ENCODE measurements at places on chromosomes 2 and 18. TPM values are rescaled to one million over a fixed set of nuclear protein-coding genes. Genes with fewer than 3 reads are reported as not detected.

GRCh38 chr2:69625078-69625795, 18.3 kb downstream of the AAK1 start:
- DNase-seq, result no peak

MOGAT1 gene
- total RNA-seq, result 0.35 TPM

DNA sequence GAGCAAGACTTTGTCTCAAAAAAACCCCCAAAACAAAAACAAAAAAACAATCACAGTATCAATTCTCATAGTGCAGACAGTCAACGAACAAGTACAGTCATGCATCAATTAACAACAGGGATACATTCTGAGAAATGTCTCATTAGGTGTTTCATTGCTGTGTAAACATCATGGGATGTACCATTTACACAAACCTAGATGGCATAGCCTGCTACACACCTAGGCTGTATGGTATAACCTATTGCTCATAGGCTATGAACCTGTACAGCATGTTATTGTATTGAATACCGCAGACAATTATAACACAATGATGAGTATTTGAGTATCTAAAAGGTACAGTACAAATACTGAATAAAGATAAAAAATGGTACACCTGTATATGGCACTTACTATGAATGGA, 67.8 kb upstream of the LMAN1 start:
- DNase-seq, result no peak

DNA sequence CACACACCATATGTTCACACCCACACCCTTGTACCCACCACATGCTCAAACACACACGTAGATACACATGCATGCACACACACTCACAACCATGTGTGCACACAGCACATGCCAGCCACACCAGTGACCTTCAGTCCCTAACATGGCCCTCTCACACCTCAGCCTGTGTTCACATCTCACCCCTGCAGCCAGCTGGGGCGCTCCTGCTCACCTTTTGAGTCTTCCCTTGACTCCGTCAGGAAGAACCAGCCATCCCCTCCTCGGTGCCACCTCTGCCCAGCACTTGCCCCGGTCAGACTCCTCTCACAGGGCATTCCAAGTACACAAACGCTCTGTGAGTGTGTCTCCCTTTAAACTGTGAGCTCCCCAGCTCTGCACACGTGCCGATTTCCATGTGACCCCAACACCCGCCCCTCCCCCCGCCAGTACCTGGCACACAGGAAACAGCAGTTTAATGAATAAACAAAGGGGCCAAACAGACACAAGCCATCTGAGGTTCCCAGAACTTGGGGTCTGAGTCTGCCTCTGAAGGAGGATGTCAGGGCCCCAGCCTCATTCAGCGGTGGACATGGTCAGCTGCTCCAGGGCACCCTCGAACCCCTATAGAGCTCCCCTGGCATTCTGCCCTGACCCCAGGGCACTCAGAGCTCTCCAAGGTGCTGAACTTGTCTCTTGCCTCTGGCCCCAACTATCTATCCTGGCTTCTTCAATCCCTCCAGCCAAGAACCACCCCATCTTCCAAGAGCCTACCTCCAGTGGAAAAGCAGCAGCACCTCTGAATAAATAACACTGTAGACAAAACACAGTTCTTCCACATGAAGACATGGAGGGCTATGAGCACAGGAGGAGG, 252.9 kb downstream of the ATAD2B start:
- DNase-seq, result peak; percentile 14

DNA sequence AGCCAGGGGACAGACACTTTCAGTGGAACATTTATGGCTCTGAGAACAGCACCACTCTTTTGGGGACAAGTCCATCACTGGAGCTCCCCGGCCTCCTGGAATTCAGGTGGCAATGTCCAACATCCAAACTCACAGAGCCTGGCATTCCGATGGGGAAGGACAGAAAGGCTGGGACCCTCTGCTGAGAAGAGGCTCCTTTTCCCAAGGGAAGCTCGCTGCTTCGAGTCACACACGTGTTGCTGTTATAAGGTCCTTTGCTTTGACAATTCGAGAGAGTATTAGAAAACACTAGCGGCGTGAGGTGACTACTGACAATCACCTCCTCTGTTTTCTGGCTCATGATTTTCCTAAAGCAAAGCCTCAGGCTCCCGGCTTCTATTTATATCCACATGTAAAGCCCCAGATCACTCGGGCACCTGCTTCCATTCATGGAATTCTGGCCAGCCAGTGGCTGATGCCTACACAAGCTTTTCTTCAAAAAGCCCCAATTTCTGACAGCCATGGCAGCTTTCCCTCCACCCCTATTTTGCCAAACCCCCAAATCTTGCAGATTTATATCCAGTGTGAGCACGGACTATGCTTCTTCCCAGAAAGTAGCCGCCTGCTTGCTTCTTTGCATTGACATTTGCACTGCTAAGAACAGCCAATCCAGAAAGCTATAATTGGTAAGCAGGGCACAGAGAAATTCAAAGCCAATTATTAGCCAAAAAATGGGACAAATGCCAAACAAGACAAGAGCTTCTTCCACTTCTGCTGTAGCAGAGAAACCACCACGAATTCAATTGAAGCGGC, 67.3 kb downstream of the NDUFA10 start:
- no peak for DNase-seq

ATP6V1C2 gene
- total RNA-seq, result not detected

TMEM200C gene
- total RNA-seq, result not detected

CD302 gene
- 1.5 TPM for total RNA-seq

CTAGE1 gene
- not detected for total RNA-seq

DNA sequence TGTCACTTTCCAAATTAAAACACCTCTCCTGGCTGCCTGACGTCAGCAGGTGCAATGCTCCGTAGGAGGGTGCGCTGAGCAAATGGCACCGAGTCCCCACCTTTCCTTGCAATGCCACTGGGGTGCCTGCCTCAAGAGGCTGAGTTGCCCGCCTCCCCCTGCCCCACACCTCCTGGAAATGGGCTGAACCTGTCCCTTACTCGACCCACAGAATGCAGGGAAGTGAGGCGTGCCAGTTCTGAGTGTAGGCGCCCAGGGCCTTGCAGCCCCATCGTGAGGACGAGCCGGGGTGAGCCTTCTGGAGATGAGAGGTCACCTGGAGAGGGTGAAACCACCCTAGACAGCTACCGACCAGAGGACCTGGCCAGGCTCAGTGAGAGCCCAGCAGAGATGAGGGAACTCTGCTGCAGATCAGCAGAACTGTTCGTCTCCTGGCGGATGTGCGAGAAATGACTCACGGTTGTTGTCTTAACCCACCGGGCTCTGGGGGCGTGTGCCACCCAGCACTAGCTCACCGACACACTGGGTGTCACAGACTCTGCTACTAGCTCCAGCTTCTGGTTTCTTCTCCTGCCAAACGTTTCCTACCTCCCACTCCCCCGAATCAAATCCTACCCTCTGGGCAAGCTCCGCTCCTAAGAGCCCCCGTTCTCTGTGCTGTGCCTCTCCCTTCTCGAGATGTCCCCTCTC, 168.7 kb upstream of the HDAC4 start:
- DNase-seq, result no peak

DNA sequence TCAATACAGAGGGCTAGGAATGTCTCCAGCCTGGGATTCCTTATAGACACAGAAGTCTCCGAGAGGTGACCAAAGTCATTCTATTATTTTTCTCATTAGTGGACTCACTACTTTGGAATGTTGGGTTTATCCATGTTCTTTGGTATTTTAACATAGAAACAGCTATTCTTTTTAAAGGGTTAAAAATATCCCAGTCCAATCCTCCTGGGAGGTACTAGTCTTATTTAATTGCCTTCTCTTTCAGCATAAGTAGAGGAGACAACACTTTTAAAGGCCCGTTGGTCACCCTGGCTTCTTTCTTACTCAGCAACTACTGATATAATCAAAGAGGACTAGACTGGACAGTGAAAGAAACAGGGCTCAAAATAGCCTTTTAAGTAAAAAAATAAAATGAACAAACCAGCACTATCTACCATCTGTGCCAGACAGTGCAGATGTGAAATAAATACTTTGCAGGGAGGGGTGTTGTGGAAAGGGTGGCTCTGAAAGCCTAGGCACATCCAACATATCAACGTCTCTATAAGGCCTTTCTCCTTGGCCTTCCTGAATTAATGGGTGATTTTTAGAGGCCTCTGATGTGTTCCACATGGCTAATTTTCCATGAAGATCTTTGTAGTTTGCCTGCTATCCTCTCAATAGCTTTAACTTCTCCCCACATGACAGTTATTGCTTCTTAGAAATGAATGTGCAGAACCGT, 334.4 kb upstream of the THUMPD2 start:
- DNase-seq, result no peak

NEURL3 gene
- 0.48 TPM for total RNA-seq

CPLX4 gene
- total RNA-seq, result not detected

DNA sequence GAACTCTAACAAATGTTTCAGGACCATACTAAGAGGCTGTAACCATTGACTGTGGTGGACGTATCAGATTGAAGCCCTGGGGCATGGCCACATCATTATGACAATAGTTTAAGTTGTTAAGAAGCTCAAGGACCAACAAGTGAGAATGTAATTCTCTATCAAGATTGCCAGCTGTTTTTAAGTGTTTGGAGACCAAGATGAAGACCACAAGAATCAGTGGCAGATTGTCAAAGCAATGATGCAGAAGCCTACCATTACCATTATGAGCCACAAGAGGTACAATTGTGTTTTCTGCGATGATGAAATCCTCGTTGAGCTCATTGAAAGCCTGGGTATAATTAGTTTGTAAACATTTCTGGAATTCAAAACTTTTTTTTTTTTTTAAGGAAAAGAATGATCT, 261.1 kb upstream of the ZEB2 start:
- no peak for DNase-seq

DNA sequence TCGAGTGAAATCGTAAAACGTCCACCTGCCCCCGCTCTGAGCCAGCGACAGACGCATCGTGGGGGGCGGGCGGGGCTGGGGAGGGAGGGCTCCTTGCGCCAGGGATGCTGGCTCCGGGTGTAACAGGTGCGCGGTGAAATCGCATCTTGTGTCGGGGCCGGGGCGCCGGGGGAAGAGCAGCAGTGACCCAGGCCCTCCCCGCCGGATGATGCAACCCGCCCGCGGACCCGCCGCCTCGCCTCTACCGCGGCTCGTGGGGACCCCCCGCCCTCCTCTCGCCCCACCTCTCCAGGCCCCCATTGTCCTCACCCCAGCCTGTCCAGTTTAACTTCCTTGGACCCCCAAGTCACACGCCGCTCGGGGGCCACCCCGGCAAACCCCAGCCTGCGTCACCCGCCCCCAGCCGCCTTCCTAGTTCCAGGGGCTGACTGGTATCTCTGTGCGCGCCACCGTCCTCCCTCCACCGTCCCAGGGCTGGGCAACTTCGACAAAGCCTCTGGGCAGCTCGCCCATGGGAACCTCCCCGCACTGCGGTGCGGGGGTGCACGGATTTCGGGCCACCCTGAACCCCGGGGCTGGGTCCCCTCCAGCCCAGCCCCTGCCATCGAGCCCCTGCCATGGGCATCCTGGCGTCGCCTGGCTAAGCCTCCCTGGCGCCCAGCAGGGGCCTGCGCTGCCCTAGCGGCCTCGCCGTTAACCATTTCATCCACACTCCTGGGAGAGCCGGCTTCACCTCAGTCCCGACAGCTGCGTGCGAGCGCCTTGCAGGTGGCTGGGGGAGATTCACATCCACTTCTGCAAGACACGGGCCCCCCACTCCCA, 799 bp upstream of the KIF1A start:
- DNase-seq, result no peak

HNMT gene
- 16.6 TPM for total RNA-seq

- no peak for DNase-seq
Observed at GRCh38 chr18:66769375-66769774, 165.5 kb upstream of the CDH19 start.

GRCh38 chr2:147469471-147469870, 375.4 kb upstream of the ACVR2A start:
- no peak for DNase-seq

ZBTB7C gene
- total RNA-seq, result not detected

METAP1D gene
- total RNA-seq, result 32.4 TPM

DNA sequence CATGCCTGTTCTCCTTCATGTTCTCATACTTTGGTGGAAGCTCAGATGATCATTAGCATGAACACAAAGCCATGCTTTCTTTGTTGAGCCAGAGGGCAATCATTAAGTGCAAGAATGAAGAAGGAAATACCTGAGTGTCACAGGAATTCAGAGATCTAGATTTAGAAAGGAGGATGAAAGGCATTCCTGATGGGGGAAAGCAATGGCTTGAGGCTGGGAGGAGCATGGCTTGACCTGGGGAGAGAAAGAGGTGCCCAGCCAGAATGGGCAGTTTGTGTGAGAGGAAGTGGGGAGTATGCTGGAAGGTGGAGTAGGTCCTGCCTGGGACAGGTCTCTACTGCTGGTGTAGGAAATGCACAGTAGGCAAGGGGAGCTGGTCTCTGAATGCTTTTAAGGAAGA, 35.1 kb downstream of the SLC4A3 start:
- peak; percentile 87 for DNase-seq

GRCh38 chr18:44795241-44795640, 114.6 kb downstream of the SETBP1 start:
- DNase-seq, result no peak

GRCh38 chr2:68110102-68110501, 47.3 kb upstream of the C1D start:
- DNase-seq, result peak; percentile 34

- DNase-seq, result no peak
Observed at GRCh38 chr2:30164131-30164925, 17.5 kb downstream of the YPEL5 start.

DNA sequence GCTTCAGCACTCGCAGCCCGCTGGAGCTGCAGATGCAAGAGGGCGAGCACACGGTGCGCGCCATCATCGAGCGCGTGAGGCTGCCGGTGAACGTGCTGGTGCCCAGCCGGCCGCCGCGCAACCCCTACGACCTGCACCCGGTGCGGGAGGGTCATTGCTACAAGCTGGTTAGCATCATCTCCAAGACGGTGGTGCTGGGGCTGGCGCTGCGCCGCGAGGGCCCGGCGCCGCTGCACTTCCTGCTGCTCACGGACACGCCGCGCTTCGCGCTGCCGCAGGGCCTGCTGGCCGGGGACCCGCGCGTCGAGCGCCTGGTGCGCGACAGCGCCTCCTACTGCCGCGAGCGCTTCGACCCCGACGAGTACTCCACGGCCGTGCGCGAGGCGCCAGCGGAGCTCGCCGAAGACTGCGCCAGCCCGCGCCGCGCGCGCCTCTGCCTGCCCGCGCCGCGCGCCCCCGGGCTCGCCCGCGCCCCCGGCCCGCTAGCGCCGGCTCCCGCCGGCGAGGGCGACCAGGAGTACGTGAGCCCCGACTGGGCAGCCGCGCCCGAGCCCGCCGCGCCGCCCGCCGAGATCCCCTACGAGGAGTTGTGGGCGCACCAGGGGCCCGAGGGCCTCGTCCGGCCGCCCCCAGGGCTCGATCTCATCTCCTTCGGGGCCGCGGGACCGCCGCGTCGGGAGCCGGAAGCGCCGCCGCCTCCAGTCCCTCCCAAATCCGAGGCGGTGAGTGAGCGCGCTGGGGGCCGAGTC, 11.8 kb downstream of the GAREM2 start:
- DNase-seq, result no peak

DNA sequence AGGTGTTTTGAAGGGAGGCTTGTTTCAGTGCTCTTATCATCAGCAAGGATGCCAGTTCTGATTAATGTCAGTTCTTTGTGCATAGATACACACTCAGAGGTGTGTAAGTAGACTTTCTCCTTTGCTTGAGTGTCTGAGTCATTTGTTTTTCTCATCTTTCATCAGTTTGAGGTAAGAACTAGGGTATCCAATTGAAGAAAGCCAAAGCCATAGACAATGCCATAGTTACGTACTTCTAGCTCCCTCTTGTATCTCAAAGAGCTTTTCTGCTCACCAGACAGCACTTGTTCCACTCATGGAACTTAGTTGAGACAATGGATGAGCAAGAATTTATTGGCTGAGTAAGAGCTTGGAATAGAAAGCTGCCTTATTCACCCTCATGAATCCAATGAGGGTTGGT, 520.1 kb downstream of the PIK3C3 start:
- DNase-seq, result no peak

RIT2 gene
- not detected for total RNA-seq

DPYSL5 gene
- total RNA-seq, result not detected

Measured in PC-9 (cell line).